ENCODE measurements at places on chromosomes 16 and 17.
A peak's percentile ranks its signal among the peaks of the same experiment; 100 is the strongest.

DNA sequence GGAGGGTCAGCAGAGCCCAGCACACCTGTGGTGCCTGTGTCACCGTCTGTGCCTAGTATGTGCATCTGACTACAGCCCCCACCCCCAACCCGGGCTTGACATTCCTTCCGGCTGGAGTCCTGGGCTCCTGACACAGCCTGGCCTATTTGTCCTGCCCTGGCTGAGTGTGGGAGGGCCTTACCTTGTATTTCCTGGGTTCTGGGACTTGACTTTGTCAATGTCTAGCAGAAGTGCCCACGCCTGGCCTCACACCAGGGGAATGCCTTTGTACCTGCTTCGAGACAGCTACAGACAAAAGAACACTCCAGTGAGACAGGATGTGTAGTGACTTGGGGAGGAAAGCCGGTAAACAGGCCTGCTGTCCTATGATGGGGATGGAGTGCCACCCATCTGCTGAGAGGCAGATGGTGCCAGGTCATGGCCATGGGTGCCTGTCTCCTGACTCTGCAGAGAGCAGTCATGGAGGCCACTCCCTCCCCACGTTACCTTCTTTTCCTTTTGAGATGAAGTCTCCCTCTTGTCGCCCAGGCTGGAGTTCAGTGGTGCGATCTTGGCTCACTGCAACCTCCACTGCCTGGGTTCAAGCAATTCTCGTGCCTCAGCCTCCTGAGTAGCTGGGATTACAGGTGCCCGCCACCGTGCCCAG is 42.8 kb downstream of the TNFRSF13B start:
- no peak for DNase-seq

- DNase-seq = no peak
Observed at GRCh38 chr16:78284957-78285434, 185.5 kb downstream of the WWOX start.

DNA sequence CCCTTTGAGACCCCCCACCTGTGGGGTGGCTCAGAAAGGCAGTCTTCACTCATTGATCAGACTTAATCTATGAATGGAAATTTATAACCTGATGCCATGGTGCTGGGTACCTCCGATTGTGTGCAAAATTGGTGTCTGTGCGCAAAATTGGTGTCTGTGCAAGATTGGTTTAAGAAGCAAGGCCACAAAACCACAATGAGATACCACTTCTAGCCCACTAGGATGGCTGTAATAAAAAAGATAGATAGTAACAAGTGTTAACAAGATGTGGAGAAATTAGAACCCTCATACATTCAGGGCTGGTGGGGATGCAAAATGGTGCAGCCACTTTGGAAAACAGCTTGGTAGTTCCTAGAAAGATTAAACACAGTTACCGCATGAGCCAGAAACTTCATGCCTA is 13.9 kb upstream of the CSNK2A2 start:
- no peak for DNase-seq

DNA sequence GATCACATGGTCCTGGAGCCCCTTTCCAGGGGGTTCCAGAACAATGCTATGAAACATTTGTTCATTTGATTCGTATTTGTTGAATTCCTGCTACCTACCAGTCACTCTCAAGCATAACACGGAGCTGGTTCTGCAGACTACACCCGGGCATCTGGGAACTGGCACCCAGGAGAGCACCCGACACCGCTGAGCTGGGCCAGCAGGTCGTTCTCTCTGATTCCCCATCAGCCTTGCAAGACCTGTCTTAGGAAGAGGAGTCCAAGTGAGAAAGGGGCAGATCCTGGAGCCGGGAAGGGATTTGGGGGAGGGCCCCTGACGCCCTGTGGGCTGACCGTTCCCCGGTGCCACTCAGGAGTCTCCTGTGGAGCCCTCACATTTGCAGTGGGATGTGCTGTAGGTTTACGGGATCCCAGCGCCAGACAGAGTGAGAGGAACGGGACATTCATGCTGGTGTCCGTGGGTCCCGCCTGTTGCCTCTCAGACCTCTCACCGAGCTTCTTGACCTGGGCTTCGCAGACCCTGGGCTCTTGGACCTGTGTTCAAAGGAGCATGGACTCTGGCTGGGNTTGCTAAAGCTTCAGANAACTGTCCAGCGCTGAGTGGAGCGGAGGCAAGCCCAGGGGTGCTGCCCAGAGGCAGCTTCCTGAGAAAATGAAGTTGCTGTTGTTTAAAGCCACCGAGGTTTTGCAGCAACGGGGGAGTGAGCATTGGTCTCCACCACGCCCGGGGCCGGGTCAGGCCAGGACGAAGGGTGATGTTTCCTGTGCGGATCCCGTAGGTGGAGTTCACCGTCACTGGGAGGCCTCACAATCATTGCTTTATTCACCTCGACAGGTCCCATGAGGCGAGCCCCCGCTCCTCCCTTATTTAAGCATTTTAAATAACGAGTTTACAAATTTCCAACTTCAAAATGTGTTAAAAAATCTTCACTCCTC is 49.2 kb downstream of the METRNL start:
- no peak for DNase-seq

- DNase-seq = no peak
Observed at GRCh38 chr17:57329380-57330214, 73.3 kb downstream of the MSI2 start.

DNA sequence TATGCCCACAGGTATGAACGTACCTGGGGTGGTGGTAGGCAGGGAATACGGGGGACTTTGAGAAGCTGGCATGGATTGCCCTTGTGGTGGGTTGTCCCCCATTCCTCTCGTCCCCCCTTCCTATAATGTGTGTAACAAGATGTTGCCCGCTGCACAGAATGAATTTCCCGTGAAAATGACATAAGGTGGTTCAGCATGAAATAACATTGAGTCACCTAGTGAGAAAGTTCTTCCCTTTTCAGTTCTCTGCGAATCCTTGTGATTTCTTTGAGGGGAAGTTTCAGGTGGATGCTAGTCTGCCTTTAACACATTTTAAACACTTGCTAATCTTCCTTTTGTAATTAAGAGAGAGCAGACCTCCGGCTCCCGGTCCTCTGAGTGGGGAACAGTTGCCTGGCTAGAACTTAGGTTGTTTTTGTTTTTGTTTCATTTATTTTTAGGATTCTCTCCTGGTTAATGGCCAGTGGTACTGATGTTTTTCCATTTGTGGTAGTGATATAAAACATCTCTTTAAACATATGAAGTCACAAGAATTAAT is 58.9 kb downstream of the RAP1GAP2 start:
- no peak for DNase-seq

GRCh38 chr16:6016530-6017184 is 919.1 kb upstream of the EEF2KMT start:
- no peak for DNase-seq

GRCh38 chr17:27379888-27380533 is 76.2 kb upstream of the KSR1 start:
- no peak for DNase-seq

GRCh38 chr17:41390411-41390938 is 6.9 kb downstream of the KRT31 start:
- no peak for DNase-seq

GRCh38 chr17:78998311-78999055 is 11.1 kb downstream of the CANT1 start:
- no peak for DNase-seq

DNA sequence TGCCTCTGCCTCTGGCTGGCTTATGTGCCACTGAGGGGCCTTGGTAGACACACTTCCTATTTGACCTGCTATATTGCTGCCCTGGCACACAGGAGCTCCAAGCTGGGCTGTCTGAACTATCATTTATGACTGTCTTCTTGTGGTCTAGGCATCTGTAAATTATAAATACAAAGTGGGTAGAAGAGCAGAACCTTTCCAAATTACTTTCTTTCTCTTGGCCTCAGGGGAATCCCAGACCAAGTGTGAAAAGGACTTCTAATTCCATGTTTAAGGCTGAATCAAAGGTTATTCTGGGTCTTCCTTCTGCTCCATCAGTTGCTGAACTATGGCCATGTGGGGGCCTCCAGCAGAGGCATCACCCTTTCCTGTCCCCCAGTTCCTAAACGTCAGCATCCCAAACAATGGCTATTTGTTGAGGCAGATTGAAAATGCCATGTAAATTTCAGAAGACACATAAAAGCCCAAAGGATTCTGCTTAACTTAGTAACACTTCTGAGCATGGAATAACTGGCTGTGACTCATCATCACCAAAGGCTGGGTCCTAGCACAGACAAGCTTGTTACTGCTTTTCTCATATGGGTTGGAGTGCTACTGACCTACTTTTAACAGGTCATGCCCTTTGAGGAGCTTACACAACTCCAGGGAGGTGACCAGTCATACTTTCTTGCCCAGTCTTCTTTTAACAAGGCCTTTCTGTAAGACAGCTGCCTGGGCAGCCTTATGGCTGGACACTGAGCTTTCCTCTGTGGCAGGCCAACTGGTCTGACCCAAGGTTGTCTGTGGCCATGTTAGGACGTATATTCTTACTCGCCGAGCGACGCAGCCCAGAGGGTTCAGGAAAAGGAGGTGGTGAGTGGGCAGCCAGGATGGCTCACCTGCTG is 154.8 kb downstream of the VPS53 start:
- no peak for DNase-seq

- DNase-seq = no peak
Observed at GRCh38 chr17:33267271-33267790, 25.8 kb downstream of the ASIC2 start.

- DNase-seq = no peak
Observed at GRCh38 chr17:49259663-49260010, 29.1 kb upstream of the PHOSPHO1 start.

DNA sequence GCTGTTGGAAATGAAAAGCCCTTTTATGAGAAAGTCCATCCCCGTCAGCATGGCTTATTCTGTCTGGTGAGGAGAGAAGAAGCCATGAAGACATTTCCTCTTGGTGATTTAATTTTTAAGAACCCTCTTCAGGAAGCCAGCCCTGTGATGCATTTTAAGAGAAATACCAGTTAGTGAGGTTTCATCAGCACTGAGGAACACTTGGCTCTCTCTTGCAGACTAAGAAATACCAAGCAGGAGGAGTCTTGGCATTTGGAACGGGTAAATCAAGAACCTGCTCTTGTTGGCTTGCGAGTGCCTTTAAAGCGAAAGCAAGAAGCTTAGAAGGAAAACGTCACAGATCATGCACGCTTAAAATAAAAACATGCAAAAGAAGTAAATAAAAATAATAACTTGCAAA is 17.5 kb downstream of the RAB11FIP3 start:
- no peak for DNase-seq

GRCh38 chr17:59607817-59608403 is 11.8 kb upstream of the CLTC start:
- DNase-seq = peak; percentile 26

- no peak for DNase-seq
Observed at GRCh38 chr16:17205279-17206211, 265.2 kb downstream of the XYLT1 start.

GRCh38 chr16:89257281-89257731 is 39.8 kb downstream of the ZNF778 start:
- no peak for DNase-seq

DNA sequence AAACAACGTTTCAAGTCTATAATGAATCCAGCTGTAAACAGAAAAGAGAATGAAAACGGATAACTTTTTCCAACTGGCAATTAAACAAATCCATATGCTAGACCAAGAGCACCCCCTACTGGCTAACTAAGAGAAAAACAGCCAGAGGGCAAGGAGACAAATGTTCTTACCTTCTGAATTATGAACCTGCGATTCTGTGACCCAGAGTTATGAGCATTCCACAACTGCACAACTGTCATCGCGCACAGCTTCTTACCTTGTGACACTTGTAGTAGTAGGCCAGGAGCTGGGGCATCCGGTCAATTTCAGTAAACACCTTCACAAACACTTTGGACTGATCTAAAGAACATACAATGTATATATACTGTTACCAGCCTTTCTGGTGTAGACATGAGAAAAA is 18.6 kb downstream of the COG7 start:
- no peak for DNase-seq

- DNase-seq = no peak
Observed at GRCh38 chr16:88538366-88539060, 31.7 kb upstream of the ZC3H18 start.

DNA sequence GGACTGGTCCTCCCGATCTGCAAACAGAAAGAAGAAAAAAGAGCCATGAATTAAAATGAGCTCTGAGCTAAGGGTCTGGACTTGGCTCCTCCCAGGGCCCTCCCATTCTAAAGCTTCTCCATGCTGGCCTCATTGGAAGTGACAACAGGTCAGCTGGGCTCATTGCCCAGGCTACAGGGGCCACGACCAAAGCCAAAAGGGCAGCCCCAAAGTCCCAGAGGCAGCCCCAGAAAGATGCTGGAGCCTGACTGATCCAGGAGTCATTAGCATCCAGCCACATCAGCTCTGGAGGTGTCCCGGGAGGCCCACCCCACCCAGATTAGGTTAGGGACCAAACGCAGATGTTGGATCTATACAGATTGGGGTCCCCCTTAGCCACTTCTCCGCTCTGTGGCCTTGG is 58.2 kb downstream of the MYH11 start:
- DNase-seq = no peak

- DNase-seq = no peak
Observed at GRCh38 chr17:4369557-4370230, 3.2 kb upstream of the UBE2G1 start.

DNA sequence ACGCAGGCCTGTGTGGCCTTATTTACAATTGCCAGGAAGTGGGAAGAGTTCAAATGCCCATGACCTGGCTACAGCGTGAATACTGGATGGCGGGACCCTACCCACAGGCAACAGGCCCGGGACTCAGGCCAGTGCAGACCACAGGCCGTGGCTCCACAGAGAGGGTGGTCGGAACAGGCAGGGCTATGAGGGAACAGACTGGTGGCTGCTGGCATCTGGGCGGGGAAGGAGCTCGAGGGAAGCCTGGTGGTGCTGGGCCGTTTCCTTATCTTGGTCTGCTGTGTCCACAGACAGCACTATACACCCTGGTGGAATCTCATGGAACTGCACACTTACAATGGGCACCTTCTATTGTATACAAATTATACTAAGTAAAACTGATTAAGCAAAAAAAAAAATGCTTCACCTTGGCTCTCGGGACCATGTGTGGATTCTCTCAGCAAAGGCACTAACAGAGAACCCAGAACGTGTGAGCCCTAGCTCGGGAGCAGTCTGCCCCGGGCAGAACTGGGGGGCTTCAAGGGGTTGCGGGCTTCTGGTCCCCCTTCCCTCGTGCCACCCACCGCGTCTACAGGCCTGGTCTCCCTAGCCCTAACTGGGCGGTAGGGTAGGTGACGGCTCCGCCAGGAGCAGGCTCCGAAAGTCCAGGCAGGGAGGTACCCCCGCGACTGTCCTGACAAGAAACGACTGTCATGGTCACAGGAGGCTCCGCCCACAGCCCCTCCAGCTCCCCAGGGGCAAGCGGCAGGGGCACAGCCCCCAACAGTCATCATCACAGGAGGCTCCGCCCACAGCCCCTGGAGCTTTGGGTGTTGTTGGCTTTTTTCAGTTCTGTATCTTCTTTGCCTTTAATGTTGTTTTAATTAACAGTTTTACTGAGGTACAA is 21.8 kb downstream of the CEP131 start:
- peak; percentile 15 for DNase-seq

DNA sequence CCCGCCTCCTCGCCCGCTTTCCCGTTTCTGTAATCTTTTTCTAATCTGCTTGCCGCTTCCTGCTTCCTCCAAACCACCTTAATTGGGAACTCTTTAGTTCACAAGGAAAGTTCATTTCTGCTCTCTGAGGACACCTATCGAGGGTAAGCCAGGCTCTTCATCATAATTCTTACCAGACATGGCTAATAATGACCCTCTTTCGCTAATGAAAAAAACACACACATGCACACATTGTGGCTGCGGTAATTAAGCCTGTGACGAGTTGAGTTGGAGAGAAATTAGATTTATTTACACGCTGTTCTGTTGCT is 100.6 kb downstream of the ZNF423 start:
- DNase-seq = no peak
